Gastroesophageal sphincter (tissue), 4 donors: ENCODE measurements at places on chromosomes 6 and 20. TPM values are rescaled to one million over a fixed set of nuclear protein-coding genes. Genes with fewer than 3 reads are reported as not detected.

Gene NHLRC1
- 0.54 TPM for total RNA-seq

GRCh38 chr6:69631552-69632346 is 165.1 kb downstream of the LMBRD1 start:
- ATAC-seq: no peak

DNA sequence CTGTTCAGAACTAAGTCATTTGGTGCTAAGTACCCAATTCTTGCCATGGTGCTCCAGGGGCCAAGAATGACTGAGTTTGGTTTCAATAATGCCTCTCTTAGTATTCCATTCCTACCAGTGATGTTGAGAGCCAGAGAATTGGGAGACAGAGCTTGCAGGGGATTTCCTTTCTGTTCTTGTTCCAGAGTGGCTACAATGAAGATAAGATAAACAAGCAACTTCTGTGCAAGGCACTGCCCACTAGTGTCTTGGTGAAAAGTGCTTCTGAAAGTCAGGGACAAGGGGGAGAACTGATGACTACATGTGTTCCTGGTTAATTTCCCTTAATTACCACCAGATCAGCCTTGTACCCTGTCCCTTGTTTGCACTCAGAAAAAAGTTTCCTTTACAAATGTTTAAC is 421.6 kb downstream of the BCKDHB start:
- no peak for ATAC-seq

- no peak for ATAC-seq
These were observed 66.8 kb upstream of the BTBD3 start for GRCh38 chr20:11850901-11851300.

DNA sequence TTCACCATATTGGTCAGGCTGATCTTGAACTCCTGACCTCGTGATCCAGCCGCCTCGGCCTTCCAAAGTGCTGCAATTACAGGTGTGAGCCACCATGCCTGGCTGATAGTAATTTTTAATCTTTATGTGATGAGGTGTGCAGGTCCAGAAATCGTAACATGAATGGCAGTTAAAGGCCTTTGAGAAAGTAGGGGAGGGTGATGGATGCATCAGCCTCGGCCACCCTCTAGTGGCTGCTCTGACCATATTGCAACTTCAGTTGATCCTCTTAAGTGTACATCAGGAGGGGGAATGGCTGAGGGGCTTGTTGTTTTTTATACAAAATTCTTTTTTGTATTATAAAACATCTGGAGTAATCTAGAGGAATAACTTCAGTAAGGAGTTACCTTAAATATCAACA is 193.0 kb downstream of the ZFAND3 start:
- ATAC-seq: no peak

Gene HDAC2
- 71.2 TPM for total RNA-seq

Gene CCN6
- total RNA-seq: not detected

GRCh38 chr6:162907876-162908481 is 180.2 kb downstream of the PACRG start:
- ATAC-seq: no peak

GRCh38 chr20:2305029-2305428 is 9.2 kb downstream of the TGM3 start:
- no peak for ATAC-seq

DNA sequence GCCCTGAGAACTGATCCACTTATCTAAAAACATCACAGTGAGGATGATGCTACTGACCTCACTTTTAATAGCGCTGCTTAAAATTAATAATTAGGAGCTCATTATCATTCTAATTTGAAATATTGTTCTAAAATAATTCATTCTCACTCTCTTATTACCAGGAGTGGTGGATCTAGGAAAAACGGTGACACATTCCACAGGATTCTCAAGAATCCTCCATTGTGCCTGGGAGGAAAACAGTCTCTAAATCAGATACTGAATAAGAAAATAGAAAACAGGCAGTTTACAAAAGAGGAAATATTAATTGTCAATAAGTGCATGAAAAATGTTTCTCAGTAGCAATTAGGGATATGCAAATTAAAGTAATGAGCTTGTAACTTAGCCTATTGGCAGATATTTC is 187.4 kb downstream of the TENT5A start:
- no peak for ATAC-seq

Gene TSBP1
- total RNA-seq: not detected

DNA sequence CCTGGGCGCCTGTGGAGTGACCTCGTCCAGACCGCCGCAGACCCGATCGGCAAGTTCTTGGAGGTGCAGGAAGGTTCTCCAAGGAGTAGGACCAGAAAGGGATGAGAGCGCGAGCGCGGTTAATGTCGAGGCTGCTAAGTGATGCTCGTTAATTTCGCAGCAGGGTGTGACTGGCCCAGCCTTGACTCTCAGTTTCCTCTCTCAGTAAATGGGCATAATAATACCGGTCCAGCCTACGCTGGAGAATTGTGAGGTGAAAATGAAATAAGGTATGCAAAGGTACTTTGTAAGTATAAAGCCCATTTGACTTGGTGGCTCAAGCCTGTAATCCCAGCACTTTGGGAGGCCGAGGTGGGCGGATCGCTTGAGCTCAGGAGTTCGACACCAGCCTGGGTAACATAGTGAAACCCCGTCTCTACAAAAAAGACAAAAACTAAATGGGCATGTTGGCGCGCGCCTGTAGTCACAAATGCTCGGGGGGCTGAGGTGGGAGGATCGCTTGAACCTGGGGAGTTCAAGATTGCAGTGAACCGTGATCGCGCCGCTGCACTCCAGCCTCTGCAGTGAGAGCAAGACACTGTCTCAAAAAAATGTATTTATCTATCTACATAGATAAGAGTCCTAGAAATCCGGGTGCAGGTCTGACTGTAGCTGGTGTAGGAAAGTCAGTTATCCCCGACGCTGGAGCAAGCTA is 634 bp upstream of the BTBD9 start:
- ATAC-seq: no peak

- no peak for ATAC-seq
These were observed 214.8 kb upstream of the MOCS1 start for GRCh38 chr6:40148882-40149573.

- no peak for ATAC-seq
These were observed 23.0 kb downstream of the PYGB start for GRCh38 chr20:25270829-25271251.
